ENCODE measurements at places on chromosomes 13 and 19.

DNA sequence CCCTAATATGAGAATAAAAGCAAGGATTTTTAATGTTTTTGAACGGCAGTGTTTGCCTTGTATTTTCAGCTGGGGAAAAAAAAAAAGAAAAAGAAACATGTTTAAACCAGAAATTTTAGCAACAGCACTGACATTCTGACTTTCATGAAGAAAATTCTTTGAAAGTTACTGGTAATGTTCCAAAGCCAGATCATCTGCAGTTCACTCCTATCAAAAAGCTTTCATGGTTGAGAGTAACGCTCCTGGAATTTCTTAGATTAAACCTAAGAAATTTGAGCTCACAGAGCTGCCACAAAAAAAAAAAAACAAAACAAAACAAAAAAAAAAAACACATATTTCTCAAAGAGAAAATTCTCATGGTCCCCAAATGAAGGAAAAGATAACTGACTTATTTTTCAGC is 1106.7 kb downstream of the EFNB2 start:
- no peaks in the 10 kb centered on the region for H3K4me1 ChIP-seq
- no peaks in the 10 kb centered on the region for H3K36me3 ChIP-seq
- H3K27ac ChIP-seq = no peak overlapping the region
- no peak overlapping the region for H3K4me3 ChIP-seq
- H3K27me3 ChIP-seq = no peaks in the 10 kb centered on the region
- DNase-seq = no peak

DNA sequence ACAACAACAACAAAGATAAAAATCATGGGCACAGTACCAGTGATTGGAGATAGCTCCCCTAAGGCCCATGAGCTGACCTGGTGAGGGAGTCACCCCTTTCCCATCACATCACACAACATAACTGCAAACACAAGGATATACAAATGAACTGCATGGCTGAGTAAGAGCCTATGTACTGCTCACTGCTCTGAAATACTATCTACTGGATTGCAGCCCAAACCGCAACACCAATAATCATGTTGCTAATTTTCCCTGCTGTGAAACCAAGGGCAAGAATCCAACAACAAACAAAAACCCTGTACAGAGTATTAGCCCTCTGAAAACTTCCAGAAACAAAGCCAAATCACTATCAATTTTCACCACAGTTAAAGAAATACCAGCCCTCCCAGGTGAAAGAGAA is 1893.2 kb downstream of the PCDH9 start:
- DNase-seq = no peak
- no peaks in the 10 kb centered on the region for H3K36me3 ChIP-seq
- no peaks in the 10 kb centered on the region for H3K27me3 ChIP-seq

- no peak for DNase-seq
- no peak overlapping the region for H3K27ac ChIP-seq
- H3K36me3 ChIP-seq = no peaks in the 10 kb centered on the region
- no peak overlapping the region for H3K4me3 ChIP-seq
These were observed 1077.3 kb upstream of the MIR17HG start for GRCh38 chr13:90270226-90270625.

GRCh38 chr19:932648-933552 is 7.1 kb downstream of the ARID3A start:
- H3K4me1 ChIP-seq = no peaks in the 10 kb centered on the region
- H3K4me3 ChIP-seq = no peak overlapping the region
- no peak for DNase-seq
- H3K36me3 ChIP-seq = no peaks in the 10 kb centered on the region
- no peak overlapping the region for H3K27ac ChIP-seq

DNA sequence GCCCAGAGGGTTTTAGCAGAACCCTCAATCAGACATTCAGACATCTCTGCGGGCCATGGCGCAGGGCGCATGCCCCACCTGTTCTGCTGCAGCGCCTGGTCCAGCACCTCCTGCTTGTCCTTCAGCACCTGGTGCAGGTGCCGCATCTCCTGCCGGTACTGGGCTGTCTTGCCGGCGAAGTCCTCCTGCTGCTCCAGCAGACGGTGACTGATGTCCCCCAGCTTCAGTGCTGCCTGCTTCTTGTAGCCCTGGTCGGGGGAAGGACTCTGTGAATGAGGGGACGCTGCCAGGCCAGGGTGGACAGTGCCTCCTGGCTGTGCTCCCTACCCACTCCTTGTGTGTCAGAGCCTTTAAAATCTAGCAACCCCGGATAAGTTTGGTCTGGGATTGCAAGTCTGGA is 12.2 kb upstream of the SLC7A9 start:
- H3K27ac ChIP-seq = no peak overlapping the region
- no peaks in the 10 kb centered on the region for H3K4me1 ChIP-seq
- no peak for DNase-seq
- H3K36me3 ChIP-seq = no peaks in the 10 kb centered on the region

DNA sequence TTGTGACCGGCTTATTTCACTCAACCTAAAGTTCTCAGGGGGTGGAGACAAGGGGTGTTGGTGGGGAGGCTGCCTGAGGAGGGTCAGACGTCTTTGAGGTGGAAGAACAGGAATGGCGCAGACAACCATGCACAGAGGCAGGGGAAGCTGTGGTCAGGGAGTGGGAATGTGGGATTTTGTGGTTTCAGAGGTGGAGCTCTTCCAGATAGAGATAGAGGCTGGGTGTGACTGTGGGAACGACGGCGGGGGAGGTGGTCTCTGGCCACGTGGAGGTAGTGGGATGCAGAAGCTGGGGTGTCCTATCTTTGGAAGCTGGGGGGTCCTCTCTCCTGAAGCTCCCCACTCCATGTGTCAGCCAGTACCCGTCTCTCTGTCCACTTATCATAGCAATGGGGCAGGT is 7.8 kb upstream of the KLK14 start:
- H3K4me1 ChIP-seq = no peaks in the 10 kb centered on the region
- DNase-seq = no peak
- no peak overlapping the region for H3K27ac ChIP-seq
- no peaks in the 10 kb centered on the region for H3K36me3 ChIP-seq

Measured in MM.1S (cell line).